ENCODE measurements at places on chromosomes 7 and 10. TPM values are rescaled to one million over a fixed set of nuclear protein-coding genes. Genes with fewer than 3 reads are reported as not detected.
A peak's percentile ranks its signal among the peaks of the same experiment; 100 is the strongest.

RET gene
- 1.0 TPM for total RNA-seq

GRCh38 chr7:80722616-80723195 lies 84.3 kb downstream of the CD36 start:
- DNase-seq, result peak; percentile 64

GRCh38 chr7:129008645-129009414 lies 46.1 kb downstream of the TNPO3 start:
- no peak for DNase-seq

DNA sequence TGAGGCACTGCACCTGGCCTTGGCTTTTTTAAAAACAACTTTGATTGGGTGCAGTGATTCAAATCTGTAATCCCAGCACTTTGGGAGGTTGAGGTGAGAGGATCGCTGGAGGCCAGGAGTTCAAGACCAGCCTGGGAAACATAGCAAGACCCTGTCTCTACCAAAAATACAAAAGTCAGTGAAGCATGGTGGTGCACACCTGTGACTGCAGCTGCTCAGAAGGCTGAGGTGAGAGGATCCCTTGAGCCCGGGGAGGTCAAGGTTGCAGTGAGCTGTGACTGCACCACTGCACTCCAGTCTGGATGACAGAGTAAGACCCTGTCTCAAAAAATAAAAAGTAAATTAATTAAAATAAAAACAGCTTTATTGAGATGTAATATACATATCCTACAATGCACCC lies 84.9 kb downstream of the NPTX2 start:
- no peak for DNase-seq

- no peak for DNase-seq
These were observed 25.2 kb upstream of the VAX1 start for GRCh38 chr10:117163061-117163953.

DNA sequence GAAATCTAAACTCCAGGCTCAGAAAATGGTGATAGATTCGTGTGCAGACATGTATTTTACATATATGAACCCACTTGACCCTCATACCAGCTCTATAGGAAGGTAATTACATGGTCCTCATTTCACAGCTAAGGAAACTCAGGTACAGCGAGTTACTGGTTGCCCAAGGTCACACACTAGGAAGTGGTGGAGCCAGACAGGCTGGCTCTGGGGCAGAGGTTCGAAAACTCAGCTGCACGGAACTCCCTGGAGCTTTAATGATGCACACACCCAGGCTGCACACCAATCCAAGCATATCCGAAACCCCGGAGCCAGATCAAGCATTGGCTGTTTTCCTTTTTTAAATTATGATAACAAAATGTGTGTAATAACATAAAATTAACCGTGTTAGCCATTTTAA lies 172.4 kb downstream of the COBL start:
- no peak for DNase-seq

NUTM2D gene
- 5.1 TPM for total RNA-seq

- DNase-seq, result no peak
These were observed 129.6 kb upstream of the PRPS1L1 start for GRCh38 chr7:18157233-18157632.

- no peak for DNase-seq
These were observed 248.7 kb downstream of the FZD1 start for GRCh38 chr7:91512958-91513357.

GCK gene
- 0.23 TPM for total RNA-seq

DNA sequence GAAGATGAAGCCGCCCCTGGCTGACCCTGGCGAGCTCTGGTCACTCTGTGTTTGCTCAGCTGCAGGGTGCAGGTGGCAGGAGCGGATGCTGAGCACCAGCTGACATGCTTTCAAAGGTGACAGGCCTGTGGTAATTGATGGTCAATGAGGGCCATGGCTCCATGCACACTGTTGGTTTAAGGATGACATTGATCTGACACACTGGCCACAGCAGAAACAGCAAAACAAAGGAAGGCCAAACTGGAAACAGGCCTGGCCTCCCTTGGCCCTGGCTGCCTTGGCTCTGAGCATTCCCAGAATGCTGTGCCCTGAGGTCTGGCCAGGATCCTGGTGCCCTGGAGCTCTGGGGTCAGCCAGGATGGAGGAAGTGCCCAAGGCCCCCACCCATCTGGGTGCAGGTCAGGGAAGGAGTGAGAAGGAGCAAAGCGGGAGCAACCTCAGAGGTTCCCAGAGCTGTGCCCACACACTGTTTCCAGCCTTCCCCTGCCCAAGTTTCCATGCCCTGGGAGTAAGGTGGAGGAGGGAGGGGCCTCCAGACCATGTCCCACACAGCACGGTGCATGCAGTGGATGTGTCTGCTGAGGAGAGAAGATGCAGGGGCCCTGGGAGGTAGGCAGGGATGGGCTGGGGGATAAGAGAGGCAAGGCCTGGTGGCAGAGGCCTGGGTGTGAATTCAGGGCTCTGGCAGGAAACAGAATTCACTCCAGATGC lies 302.2 kb downstream of the RPS24 start:
- no peak for DNase-seq

GRCh38 chr10:101536800-101537199 lies 51.3 kb downstream of the POLL start:
- no peak for DNase-seq

LBX1 gene
- not detected for total RNA-seq

OR2A5 gene
- total RNA-seq, result not detected

- no peak for DNase-seq
These were observed 287.5 kb upstream of the NPVF start for GRCh38 chr7:25515633-25516275.

DNA sequence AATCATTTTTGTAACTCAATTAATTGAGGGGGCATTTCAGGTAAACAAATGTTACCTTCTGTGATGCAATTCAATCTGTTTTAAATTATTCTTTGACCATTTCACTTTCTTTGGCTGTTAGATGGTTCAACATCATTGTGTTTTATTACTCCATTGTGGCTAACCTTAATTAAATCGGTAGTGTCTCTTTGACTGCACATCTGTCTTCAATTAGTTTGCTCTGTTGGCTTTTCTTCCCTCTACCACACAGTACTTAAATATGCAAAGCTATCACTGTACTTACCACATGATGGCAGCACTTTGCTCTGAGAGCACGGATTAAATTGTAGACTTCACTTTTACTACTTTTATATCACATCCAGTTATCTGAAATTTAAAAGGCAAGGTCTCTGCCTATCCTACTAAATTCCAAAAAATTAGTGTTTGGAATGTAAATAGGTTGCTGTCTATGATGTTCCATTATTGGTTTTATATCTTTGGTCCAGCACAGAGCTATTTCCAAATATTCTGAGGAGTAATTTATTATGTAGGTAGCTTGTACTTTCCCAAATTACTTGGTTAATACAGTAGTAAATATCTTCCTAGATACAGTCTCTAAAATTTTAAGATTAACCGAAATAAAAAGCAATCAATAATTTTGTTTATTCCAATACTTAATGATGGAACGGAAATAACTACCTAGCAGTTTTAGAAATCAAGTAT lies 352.0 kb downstream of the PCLO start:
- no peak for DNase-seq

TRIL gene
- total RNA-seq, result 6.5 TPM

LDB3 gene
- 2.5 TPM for total RNA-seq

DNA sequence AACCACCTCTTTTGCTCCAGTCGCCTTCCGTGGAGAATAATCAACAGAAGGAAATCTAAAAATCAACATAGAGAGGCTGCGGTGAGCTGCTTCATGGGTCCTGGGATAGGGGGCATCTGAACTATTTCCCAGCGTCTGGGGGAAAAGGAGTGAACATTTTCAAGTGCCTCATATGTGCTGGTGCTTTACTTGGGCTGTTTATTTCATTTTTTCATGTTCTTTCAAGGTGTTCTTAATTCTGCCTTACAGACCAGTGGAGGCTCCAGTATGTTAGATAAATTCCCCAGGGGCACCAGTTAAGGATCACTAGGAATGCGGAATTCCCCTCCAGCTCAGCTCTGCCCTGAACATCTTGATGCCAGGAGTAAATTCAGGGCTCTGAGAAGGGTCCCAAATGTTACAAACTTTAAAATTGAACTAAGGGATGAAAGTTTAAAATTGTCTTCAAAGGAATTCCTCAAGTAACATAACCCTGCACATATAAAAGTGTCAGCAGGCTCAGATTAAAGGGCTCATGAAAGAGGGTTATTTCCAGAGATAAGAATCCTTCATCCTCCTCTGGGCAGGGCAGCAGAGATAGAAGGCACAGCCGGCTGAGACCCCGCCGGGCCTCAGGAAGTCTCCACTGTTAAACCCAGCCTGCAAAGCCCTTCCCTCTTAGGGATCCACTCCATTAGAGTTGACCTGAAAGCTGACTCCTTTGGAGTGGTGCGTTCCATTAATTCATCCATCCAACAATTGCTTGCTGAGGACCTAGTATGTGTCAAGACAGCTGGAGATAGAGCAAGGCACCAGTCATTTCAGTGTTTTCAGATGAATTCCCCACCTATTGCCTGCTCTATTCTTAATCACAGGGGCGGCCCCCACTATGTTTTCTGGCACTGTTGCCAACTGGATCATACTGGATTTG lies 345.8 kb downstream of the KCNMA1 start:
- no peak for DNase-seq

DNA sequence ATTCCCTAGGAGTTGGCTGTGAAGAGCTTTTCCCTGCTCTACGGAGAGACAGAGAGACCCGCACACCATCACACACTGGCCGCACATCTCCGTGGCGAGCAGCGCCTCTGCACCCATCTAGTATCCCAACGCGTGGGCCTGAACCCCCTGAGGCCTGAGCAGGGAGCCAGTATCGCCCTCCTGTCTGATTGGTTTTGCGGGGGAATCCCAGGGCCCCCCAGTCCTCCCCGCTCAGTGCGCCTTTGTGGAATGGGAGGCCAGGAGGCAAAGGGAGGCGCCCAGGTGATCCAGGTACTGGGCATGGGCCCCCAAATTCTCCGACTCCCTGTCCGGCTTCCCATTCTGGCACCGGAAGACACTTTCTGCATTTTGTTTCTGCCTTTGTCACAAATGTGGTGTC lies 344.3 kb downstream of the GLRX3 start:
- peak; percentile 38 for DNase-seq

- no peak for DNase-seq
These were observed 3.5 kb downstream of the EPO start for GRCh38 chr7:100723732-100724275.

DNA sequence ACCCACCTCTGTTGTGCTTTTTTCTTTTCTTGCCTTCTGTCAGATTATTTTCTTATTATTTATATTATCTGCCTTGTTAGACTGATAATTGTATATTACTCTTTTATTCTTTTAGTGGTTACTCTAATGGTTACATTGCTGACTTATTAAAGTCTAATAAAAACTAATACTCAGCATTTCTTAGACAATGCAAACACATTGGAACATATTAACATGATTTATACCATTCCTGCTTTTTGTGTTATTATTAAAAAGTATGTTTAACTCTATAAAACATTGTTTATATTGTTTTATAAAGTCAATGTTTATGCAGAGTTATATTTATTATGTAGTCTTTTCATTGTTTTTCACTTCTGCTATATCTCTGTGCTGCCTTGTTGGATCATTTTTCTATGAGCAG lies 68.0 kb upstream of the CACNA2D1 start:
- DNase-seq, result no peak

UCMA gene
- not detected for total RNA-seq

- DNase-seq, result no peak
These were observed 119.1 kb upstream of the KMT2E start for GRCh38 chr7:104894726-104895521.

GRCh38 chr10:114908896-114909295 lies 29.1 kb upstream of the TRUB1 start:
- no peak for DNase-seq

SPDYE2 gene
- total RNA-seq, result not detected

- no peak for DNase-seq
These were observed 45.2 kb downstream of the COL1A2 start for GRCh38 chr7:94439893-94440381.

DNA sequence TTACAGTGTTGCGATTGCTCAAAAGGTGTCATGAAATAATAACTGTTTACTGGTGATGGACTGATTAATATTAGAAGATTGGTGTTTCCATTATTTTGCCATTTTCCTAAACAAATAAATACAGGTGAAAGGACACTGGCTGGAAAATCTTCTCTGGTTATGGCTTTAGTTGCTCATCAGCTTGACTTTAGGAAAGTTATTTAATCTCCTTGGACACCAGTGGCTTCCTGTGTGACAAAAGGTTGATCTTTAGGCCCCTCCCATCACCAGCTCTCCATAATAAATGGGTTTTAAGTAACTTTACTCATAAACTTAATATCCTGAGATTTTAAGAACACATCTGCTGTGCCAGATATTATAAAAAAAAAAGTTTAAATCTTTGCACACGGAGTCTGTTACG lies 737 bp downstream of the CABCOCO1 start:
- no peak for DNase-seq

GRCh38 chr10:86556532-86556931 lies 34.9 kb upstream of the WAPL start:
- no peak for DNase-seq

ADAM22 gene
- total RNA-seq, result 4.3 TPM

GRCh38 chr10:71729161-71729636 lies 9.6 kb upstream of the C10orf105 start:
- DNase-seq, result peak; percentile 79

DNA sequence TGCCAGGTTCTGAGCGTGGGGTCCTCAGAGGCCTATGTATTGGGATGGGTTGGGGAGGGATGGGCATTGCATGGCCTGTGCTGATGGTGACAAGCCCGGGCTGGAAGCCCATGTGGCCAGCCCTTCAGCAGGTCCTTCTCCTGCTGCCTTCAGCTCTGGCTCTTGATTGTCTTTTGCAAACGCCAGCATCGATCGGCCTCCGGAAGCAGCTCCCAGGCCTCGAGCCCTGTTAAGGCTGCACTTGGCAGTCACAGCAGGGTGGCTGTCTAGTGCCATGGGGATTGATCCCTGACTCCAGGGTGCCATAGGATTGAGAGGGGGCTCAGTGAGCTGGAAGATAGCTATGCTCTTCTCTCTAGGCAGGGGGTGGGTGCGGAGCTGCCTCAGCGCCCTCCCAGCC lies 51.4 kb downstream of the CDH23 start:
- no peak for DNase-seq

LEP gene
- not detected for total RNA-seq

DPYSL4 gene
- total RNA-seq, result 1.7 TPM

CHAT gene
- total RNA-seq, result not detected

AKR1C3 gene
- 63.6 TPM for total RNA-seq

GRCh38 chr10:42932735-42933447 lies 144.0 kb upstream of the RET start:
- DNase-seq, result no peak

GRCh38 chr7:13990984-13991790 lies 1.7 kb upstream of the ETV1 start:
- peak; percentile 96 for DNase-seq

AQP1 gene
- total RNA-seq, result 1,132 TPM

GARS1 gene
- total RNA-seq, result 68.4 TPM

DNA sequence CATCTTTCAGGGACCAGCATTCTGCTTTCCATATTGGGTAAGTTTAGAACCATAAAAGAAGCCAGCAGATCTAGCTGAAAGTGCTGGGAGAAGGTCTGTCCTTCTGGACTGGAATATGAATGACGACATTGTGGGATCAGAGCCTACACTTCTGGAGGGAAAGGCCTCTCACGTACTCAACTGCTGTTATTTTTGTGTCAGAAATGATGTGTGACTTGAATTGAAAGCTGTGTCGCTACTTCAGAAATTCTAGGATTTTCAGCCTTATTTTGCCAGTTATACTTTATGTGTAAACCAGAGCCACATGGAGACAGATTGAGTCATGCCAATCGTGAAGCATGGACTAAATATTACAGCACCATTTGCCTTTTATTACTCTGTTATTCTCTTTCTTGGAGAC lies 231.0 kb downstream of the KIAA1217 start:
- DNase-seq, result no peak

Data from upper lobe of right lung (tissue), 1 donor.